Small intestine (tissue), 16 donors: ENCODE measurements at places on chromosomes 5 and 9. TPM values are rescaled to one million over a fixed set of nuclear protein-coding genes. Genes with fewer than 3 reads are reported as not detected.

The PAIP2 gene
- 58.9 TPM for polyA plus RNA-seq

The GALT gene
- 106 TPM for polyA plus RNA-seq

The CRB2 gene
- polyA plus RNA-seq, result not detected

The TXNDC8 gene
- not detected for polyA plus RNA-seq

The SOX30 gene
- 0.15 TPM for polyA plus RNA-seq

The ZNG1E gene
- polyA plus RNA-seq, result 124 TPM

The FCN1 gene
- 0.94 TPM for polyA plus RNA-seq

The SPINK7 gene
- not detected for polyA plus RNA-seq

The PCDHA1 gene
- not detected for polyA plus RNA-seq

The FYB1 gene
- 3.5 TPM for polyA plus RNA-seq

The GRXCR2 gene
- not detected for polyA plus RNA-seq

The STK10 gene
- 10.5 TPM for polyA plus RNA-seq

The F2RL1 gene
- polyA plus RNA-seq, result 35.7 TPM
